ENCODE measurements at places on chromosomes 13 and 19.
A peak's percentile ranks its signal among the peaks of the same experiment; 100 is the strongest.

DNA sequence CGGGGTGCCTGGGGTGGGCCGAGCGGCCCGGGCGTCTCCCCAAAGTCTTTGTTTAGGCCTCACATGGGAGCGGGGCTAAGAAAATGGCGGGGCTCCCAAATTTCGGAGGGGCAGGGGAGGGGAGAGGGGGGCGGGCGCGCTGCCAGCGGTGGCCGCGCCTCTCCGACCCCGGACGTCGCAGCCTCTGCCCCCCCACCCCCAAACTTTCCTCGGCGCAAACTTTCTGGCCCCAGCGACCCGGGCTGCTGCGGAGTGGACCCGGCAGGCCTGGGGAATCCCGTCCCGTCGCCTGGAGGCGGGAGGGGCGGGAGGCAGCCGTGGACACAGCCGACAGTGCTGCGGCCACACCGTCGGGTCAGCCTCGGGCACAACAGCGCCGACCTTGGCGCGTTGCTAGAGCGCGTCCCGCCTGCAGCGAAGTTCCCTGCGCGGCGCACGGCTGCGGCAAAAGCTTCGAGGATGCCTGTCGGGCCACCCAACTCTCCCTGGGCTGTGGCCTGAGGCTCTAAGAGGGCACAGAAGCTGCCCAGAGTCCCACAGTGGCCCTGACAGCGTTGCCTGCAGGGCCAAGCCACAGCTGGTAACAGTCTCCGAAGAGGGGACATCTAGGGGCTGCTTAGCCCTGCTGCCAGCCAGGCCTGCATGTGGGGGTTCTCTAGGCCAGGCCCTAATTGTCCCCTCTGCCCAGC is 1.3 kb downstream of the NFIX start:
- peaks cover 63% of the 10 kb centered on the region for H3K4me1 ChIP-seq
- no peaks in the 10 kb centered on the region for H3K27me3 ChIP-seq
- no peaks in the 10 kb centered on the region for H3K36me3 ChIP-seq
- H3K4me3 ChIP-seq = peak overlapping the region; percentile 89

- DNase-seq = no peak
- no peak overlapping the region for H3K27ac ChIP-seq
- no peaks in the 10 kb centered on the region for H3K36me3 ChIP-seq
- H3K27me3 ChIP-seq = no peaks in the 10 kb centered on the region
- no peaks in the 10 kb centered on the region for H3K4me1 ChIP-seq
- no peak overlapping the region for H3K4me3 ChIP-seq
Measured at GRCh38 chr19:38743394-38744297, 628 bp downstream of the CAPN12 start.

DNA sequence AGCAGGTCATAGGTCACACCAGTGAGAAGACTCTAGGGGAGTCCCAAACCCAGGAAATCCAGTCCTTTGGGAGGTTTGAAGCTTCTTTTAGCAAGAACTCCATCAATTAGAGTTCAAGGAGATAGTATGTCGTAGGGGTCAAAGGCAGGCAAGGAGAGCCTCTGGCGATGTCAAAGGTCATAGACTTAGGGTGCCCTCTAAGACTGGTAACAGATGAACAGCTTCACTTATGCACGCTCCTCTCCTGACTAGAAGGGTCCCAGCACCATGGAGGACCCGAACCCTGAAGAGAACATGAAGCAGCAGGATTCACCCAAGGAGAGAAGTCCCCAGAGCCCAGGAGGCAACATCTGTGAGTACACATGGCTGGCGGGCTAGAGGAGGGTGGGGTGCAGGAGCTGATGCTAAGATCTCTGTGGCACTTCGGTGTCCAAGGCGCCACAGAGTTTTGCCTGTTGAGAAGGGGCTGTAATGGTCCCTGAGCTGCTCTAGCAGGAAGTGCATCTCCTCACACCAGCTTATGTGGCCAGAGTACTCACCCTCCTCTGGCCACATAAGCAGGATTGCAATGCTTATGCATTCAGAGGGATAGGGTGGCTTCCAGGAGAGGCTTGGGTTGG is 557 bp downstream of the ZNF576 start:
- no peaks in the 10 kb centered on the region for H3K27me3 ChIP-seq
- H3K36me3 ChIP-seq = peaks cover 29% of the 10 kb centered on the region
- H3K27ac ChIP-seq = peak overlapping the region; percentile 96

DNA sequence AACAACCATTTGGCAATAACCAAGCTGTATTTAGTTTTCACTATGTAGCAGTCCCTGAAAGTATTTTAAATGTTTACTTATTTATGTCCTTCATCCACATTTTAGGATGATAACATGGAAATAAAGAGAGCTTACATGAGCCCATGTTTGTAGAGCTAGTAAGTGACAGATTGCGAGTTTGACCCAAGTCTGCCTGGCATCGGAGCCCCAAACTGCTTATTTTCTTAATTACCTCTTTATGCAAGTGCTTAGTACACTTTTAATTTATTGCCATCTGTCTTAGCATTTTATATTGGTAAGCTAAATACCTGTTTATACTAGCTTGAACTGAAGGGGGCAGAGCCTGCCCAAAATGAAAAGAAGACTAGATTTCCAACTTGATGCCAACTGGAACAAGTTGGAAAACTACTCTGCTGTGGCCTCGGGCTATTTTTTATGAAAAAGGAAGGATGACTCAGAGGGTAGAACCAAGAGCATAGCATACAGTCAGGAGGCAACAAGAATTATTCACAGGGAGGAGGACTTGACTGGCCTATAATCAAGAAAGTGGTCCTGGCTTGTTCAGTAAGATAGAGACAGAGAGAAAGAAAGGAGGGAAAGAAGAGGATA is 150.2 kb downstream of the NDFIP2 start:
- no peaks in the 10 kb centered on the region for H3K27me3 ChIP-seq
- no peak for DNase-seq
- H3K4me3 ChIP-seq = no peak overlapping the region
- peaks cover 18% of the 10 kb centered on the region for H3K4me1 ChIP-seq
- no peaks in the 10 kb centered on the region for H3K36me3 ChIP-seq

- H3K4me3 ChIP-seq = no peak overlapping the region
- H3K4me1 ChIP-seq = peaks cover 11% of the 10 kb centered on the region
- no peaks in the 10 kb centered on the region for H3K27me3 ChIP-seq
- no peak overlapping the region for H3K27ac ChIP-seq
Measured at GRCh38 chr13:95406176-95406575, 104.9 kb upstream of the ABCC4 start.

DNA sequence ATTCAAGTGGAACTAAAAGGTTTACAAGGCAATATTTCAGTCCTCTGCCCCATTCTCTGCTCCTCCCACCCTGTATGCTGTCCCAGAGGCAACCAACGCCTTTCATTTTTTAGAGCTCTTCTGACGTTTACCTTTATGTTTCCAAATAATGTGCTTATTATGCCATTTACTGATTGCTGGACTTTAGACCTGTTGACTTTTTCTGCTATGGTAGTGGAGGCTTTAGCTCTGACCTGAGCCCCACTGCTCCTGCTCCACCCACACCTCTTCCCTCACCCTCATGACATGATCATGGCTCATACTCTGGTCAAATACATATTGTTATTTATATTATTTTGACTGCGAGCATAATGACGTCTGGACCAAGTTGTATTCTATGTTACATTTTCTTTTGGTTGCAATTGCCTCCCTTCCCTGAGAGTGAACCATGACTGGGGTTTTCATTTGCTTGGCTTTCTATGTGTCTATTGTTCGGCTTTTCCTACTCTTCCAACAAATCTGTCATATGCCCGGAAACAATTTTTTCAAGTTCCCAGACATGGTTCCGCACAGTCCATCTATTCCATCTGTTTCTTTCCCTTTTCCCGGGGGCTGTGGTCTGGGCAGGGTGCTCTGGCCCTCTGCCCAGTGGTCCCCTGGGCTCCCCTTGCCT is 31.4 kb upstream of the GJB6 start:
- no peak overlapping the region for H3K27ac ChIP-seq
- H3K4me3 ChIP-seq = no peak overlapping the region
- no peaks in the 10 kb centered on the region for H3K27me3 ChIP-seq
- H3K4me1 ChIP-seq = no peaks in the 10 kb centered on the region
- DNase-seq = no peak
- H3K36me3 ChIP-seq = no peaks in the 10 kb centered on the region

DNA sequence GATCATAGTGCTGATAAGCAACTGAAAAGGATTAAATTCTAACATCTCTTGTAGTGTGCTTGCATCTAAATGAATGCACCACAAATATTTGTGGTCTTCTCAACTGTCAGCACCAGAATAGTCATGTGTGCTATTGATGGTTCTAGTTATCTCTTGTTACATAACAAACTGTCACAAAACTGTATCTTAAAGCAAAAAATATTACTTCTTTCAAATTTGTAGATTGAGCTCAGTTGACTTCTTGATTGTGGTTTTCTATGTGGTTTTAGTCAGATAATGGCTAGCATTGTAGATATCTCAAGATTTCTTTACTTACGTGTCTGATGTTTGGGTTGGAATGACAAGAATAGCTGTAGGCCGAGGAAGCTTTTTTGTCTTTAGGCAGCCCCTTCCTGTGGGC is 431.3 kb downstream of the SLITRK6 start:
- H3K4me3 ChIP-seq = no peak overlapping the region
- no peak for DNase-seq
- no peaks in the 10 kb centered on the region for H3K4me1 ChIP-seq
- no peak overlapping the region for H3K27ac ChIP-seq

GRCh38 chr13:28239374-28239773 is 101.0 kb downstream of the PAN3 start:
- peaks cover 8% of the 10 kb centered on the region for H3K36me3 ChIP-seq
- H3K27ac ChIP-seq = no peak overlapping the region
- no peaks in the 10 kb centered on the region for H3K4me1 ChIP-seq

- DNase-seq = no peak
- no peak overlapping the region for H3K27ac ChIP-seq
- peaks cover 6% of the 10 kb centered on the region for H3K4me1 ChIP-seq
- H3K36me3 ChIP-seq = no peaks in the 10 kb centered on the region
- no peaks in the 10 kb centered on the region for H3K27me3 ChIP-seq
Measured at GRCh38 chr13:100827489-100828176, 153.0 kb upstream of the TMTC4 start.

DNA sequence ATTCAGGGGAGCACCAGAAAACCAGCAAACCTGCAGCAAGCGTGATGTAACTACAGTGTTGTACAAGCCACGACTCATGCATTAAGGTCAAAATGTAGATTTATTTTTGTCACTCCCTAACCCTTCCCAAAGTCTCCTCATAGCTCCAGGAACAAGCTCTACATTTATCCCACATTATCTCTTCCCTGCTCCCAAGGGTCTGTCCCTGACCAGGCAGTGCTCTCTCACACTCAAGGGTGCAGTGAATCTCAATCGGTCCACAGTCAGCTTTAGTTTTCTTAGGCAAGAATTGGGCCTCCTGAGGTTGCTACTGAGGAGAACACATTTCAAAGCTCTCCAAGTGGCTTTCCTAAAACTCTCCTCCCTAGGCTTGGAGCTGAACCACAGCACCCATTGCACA is 219.4 kb downstream of the NHLRC3 start:
- H3K4me1 ChIP-seq = no peaks in the 10 kb centered on the region
- DNase-seq = no peak
- H3K36me3 ChIP-seq = no peaks in the 10 kb centered on the region
- H3K27ac ChIP-seq = no peak overlapping the region
- H3K4me3 ChIP-seq = no peak overlapping the region

GRCh38 chr13:51494156-51494555 is 41.3 kb upstream of the INTS6 start:
- no peak overlapping the region for H3K4me3 ChIP-seq
- no peaks in the 10 kb centered on the region for H3K36me3 ChIP-seq
- no peaks in the 10 kb centered on the region for H3K27me3 ChIP-seq
- DNase-seq = no peak

GRCh38 chr19:6876748-6877147 is 10.6 kb upstream of the ADGRE1 start:
- H3K27ac ChIP-seq = no peak overlapping the region
- peaks cover 10% of the 10 kb centered on the region for H3K27me3 ChIP-seq
- H3K36me3 ChIP-seq = no peaks in the 10 kb centered on the region
- no peak overlapping the region for H3K4me3 ChIP-seq
- DNase-seq = no peak

DNA sequence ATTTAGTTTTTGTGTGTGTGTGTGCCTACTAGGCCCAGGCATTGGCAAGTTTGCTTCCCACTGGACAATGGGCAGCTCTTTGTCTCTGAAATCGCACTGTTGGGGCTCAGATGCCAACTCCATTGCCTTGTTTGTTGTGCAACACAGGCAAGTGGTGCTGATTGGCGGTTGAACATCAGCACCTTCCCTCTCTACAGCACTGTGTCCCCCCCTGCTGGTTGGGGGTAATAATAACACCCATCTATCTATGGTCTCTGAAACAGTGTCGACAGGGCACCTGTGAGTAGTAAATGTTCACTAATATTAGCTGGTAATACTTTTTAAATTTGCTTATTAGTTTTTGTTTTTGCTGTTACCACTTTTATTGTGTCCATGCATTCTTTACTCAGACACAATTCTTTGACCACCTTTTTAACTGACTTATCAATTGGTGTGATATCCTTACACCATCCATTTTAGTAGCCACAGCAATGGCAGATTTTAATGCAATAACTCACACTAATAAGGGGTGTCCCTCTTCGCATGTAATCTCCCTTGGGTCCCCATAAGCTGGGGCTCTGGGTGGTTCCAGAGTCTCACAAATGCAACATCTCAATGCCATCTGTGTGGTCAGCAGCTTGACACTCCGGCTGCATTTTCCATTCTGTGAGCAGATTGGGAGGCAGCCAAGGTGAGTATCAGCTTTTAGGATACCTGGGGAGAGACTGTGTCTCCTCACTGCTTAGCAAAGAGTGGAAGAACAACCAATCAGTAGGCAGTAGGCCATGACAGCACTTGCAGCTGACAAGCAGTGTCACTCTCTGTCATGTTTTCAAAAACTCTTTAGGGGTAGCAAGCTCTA is 47.7 kb upstream of the UQCRFS1 start:
- H3K4me3 ChIP-seq = no peak overlapping the region
- H3K27ac ChIP-seq = no peak overlapping the region
- H3K27me3 ChIP-seq = no peaks in the 10 kb centered on the region
- no peaks in the 10 kb centered on the region for H3K4me1 ChIP-seq

DNA sequence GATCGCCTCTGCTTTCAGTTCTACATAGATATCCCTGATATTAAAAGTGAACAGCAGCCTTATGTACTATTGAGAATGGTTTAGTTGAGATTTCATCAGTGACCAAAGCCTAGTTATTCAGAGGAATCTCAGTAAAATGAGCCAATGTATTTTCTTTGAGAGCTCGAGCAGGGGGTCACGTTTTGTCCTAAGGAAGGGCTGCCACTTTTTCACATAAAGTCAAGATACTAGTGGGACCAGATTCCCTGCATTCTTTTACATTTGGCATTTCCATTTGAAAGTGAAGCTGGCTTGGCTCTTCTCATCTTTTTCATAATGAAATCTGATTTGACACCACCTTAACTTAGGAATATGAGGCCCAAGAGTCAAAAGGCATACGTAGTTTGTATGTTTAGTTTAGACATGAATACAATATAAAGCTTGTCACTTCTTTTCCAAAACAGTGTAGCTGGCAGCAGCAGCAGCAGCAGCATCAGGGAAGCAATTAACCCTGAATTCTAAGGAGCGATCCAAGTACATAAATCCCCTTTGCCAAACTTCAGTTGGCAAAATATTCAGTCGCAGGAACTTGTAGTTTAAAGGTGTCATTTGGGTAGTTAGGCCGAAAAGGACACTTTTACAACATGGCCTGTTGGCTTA is 1752.2 kb upstream of the PCDH20 start:
- no peaks in the 10 kb centered on the region for H3K4me1 ChIP-seq
- no peaks in the 10 kb centered on the region for H3K36me3 ChIP-seq
- H3K27ac ChIP-seq = no peak overlapping the region
- no peak for DNase-seq
- H3K27me3 ChIP-seq = no peaks in the 10 kb centered on the region
- H3K4me3 ChIP-seq = no peak overlapping the region

- no peaks in the 10 kb centered on the region for H3K27me3 ChIP-seq
- peaks cover 30% of the 10 kb centered on the region for H3K4me1 ChIP-seq
- peak overlapping the region; percentile 45 for H3K4me3 ChIP-seq
- peak overlapping the region; percentile 82 for H3K27ac ChIP-seq
Measured at GRCh38 chr19:6766357-6767080, 716 bp downstream of the SH2D3A start.

Measured in suprapubic skin (tissue), 4 donors.